ENCODE measurements at places on chromosomes 7 and 10.

DNA sequence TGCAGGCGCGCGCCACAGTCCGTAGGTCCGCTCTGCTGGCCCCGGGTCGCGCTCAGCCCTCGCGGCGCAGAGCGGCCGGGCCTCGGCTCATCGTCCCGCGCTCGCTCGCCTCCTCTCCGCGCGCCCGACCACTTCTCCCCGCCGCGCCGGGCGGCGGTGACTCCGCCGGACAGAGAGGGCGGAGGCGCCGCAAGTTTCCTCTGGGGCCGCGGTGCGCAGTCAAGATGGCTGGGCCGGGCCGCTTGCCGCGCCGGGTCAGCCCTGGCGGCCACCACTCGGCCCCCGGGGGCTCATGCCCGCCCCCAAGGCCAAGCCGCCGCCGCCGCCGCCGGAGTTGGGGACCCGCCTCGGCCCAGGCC is 441 bp downstream of the FZD8 start:
- no peak for DNase-seq

- DNase-seq, result no peak
Measured at GRCh38 chr10:75083972-75084833, 27.3 kb upstream of the SAMD8 start.

GRCh38 chr7:26318921-26319320 is 27.3 kb downstream of the SNX10 start:
- DNase-seq, result no peak

DNA sequence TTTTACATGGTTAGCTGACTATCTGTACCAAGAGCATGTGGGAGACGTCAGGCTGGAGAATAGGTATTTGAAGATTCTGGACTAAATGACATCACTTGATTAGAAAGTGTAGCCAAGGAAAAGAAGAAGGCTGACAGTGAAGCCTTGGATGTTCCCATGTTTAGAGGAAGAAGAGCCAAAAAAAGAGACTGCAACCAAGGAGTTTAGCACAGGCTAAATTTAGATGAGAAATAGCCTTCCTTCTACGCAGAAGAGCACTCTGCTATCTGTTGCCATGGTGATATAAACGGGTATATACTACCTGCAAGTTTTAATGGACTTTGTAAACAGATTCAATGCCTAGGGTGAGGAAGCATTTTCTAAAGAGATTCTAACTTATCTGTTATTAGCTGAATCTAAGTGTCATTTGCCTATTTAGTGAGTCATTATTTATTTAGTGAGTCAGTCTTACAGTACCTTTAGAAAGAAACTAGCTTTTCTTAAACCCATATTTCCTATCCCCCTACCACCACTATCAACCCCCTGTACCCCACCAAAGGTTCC is 69.8 kb downstream of the CDK6 start:
- DNase-seq, result no peak

Measured in stimulated activated CD8-positive, alpha-beta memory T cell treated with anti-CD3 and anti-CD28 coated beads, Interleukin-7, amount 100 ng/mL, for 1 hour (primary cell).